Suprapubic skin (tissue), 4 donors: ENCODE measurements at places on chromosomes 2 and 18.
A peak's percentile ranks its signal among the peaks of the same experiment; 100 is the strongest.

GRCh38 chr18:12597760-12598159 is 60.1 kb downstream of the SPIRE1 start:
- no peak for DNase-seq

GRCh38 chr2:27171351-27171848 is 22.6 kb downstream of the TCF23 start:
- no peak for DNase-seq

DNA sequence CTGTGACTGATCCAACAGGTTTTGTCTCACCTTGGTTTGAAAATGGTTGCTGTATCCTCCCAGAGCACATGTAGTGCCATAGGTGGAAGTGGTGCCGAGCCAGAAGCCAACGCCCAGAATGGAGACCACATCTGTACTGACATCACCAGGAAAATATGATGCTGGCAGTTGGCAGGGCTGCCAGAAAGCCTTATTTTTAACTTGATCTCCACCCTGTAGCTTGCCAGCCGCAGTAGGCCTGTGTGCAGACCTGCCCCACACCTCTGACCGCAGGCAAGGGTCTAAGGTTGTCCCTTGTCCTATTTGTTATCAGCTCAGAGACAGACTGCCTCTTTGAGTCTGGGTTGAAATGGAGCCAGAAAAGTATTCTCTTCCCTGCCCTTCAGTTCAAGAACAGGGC is 123.5 kb upstream of the EML6 start:
- peak; percentile 88 for DNase-seq

DNA sequence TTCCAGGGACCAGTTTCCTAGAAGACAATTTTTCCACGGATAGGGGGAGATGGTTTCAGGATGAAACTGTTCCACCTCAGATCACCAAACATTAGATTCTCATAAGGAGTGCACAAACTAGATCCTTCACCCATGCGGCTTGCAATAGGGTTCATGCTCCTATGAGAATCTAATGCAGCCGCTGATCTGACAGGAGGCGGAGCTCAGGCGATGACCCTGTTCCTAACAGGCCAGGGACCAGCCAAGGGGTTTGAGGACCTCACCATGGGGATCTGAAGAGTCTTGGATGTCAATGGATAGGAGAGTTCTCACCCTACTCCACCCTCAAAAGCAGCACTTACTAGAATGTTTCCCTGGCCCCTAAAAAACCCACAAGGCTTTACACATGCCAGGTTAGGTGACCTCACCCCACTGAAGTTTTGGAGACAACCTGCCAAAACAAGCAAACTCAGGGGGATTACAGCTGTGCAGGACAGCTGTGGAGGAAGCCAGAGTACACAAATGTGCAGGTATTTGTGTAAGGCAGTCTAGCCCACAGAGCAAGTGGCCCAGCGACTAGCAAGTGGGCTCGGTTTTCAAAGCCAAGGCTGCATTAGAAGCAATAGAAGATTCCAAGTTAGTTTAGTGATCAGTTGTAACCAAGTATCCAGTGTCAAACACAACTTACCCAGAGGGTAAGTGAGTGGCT is 3.9 kb downstream of the EVA1A start:
- no peak for DNase-seq

DNA sequence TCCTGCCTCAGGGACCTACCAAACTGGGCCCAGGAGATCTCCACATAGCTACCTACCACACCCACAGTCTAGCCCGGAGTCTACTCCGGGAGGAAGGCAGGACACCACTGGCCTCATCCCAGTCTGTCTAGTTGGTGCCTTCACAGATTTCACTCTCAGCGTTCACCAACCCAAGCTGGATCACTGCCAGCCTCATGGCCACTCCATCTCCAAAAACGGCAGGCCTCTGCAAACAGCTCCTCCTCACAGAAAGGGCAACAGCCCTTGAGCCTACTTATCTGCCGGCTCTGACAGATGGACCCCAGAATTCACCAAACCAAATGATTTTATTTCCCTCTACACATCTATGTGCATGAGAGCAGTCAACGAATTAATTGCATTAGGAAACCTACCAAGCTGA is 61.3 kb downstream of the NCKAP5 start:
- no peak for DNase-seq

- DNase-seq: no peak
These were observed 327.9 kb downstream of the CLIP4 start for GRCh38 chr2:29443151-29443550.

DNA sequence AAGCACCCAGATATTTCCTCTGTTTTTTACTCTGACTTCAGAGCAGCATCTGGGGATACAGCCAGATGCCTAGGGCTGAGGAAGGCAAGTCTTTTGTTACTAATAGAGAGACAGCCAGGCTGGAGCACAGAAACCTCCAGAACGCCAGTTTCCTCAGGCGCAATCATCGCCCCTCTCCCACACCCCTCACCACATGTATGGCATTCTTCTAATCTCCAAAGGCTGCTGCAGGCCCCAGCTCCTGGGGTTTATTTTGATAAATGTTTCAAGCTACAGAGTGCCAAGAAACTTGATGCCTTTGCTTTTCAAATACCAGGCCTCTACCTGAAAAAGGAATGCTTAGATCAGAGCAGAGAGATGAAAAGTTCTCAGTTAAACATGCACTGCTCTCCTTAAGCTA is 283.6 kb downstream of the RBM43 start:
- DNase-seq: no peak

GRCh38 chr2:221741496-221742211 is 169.6 kb upstream of the EPHA4 start:
- DNase-seq: no peak
